Upper lobe of right lung (tissue), 1 donor: ENCODE measurements at places on chromosomes 4 and X. TPM values are rescaled to one million over a fixed set of nuclear protein-coding genes. Genes with fewer than 3 reads are reported as not detected.

GRCh38 chrX:103248553-103248952, 6.4 kb downstream of the TCEAL8 start:
- H3K4me1 ChIP-seq: peaks cover 4% of the 10 kb centered on the region
- H3K4me3 ChIP-seq: no peak overlapping the region
- DNase-seq: no peak
- no peaks in the 10 kb centered on the region for H3K27me3 ChIP-seq
- H3K27ac ChIP-seq: no peak overlapping the region
- H3K36me3 ChIP-seq: no peaks in the 10 kb centered on the region

- no peaks in the 10 kb centered on the region for H3K4me1 ChIP-seq
- no peaks in the 10 kb centered on the region for H3K36me3 ChIP-seq
- H3K4me3 ChIP-seq: no peak overlapping the region
- H3K27me3 ChIP-seq: no peaks in the 10 kb centered on the region
- DNase-seq: no peak
- no peak overlapping the region for H3K27ac ChIP-seq
Measured at GRCh38 chr4:85805891-85806290, 330.9 kb downstream of the ARHGAP24 start.

- no peaks in the 10 kb centered on the region for H3K36me3 ChIP-seq
- H3K4me3 ChIP-seq: no peak overlapping the region
- H3K27ac ChIP-seq: no peak overlapping the region
- H3K27me3 ChIP-seq: no peaks in the 10 kb centered on the region
Measured at GRCh38 chrX:120200851-120201250, 42.4 kb downstream of the RHOXF2 start.

BRS3 gene
- total RNA-seq: not detected

- H3K4me1 ChIP-seq: no peaks in the 10 kb centered on the region
- H3K36me3 ChIP-seq: no peaks in the 10 kb centered on the region
- no peak overlapping the region for H3K27ac ChIP-seq
- H3K4me3 ChIP-seq: no peak overlapping the region
- DNase-seq: no peak
Measured at GRCh38 chr4:67751260-67751659, 2.9 kb downstream of the GNRHR start.

- H3K4me3 ChIP-seq: no peak overlapping the region
- H3K27me3 ChIP-seq: no peaks in the 10 kb centered on the region
- H3K4me1 ChIP-seq: no peaks in the 10 kb centered on the region
- H3K27ac ChIP-seq: no peak overlapping the region
- DNase-seq: no peak
Measured at GRCh38 chrX:53234484-53234883, 9.5 kb upstream of the KDM5C start.

DNA sequence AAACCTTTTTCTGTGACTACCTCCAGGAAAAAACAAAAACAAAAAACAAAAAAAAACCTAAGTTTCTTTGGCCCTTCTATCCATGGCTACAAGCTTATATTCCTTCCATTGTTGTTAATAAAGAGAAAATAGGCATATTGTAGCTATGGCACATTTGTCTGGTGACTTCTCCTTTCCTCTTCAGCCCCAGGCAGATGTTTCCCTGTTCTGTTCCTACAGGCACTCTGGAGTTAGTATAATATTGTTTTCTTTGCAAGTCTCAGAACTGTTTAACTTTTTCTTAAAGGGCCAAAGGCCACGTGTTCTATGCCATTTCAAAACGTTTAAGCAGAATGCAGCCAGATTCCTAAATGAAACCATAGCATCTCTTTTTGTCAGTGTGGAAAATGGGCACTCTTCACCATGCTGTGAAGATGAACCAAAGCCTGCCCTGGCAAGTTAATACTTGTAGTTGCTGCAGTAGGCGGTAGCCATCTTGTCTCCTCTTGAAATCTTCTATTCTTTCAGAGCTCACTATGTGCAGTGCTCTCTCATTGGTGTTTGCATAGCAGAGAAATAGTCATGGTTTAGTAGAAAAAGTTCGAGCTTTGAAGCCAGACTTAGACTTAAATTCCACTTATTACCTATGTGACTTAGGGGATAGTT, 44.8 kb upstream of the MTMR1 start:
- H3K27me3 ChIP-seq: no peaks in the 10 kb centered on the region
- no peaks in the 10 kb centered on the region for H3K4me1 ChIP-seq
- no peak overlapping the region for H3K4me3 ChIP-seq

DDIT4L gene
- total RNA-seq: 0.98 TPM
